ENCODE measurements at places on chromosomes 2 and 18. TPM values are rescaled to one million over a fixed set of nuclear protein-coding genes. Genes with fewer than 3 reads are reported as not detected.

DNA sequence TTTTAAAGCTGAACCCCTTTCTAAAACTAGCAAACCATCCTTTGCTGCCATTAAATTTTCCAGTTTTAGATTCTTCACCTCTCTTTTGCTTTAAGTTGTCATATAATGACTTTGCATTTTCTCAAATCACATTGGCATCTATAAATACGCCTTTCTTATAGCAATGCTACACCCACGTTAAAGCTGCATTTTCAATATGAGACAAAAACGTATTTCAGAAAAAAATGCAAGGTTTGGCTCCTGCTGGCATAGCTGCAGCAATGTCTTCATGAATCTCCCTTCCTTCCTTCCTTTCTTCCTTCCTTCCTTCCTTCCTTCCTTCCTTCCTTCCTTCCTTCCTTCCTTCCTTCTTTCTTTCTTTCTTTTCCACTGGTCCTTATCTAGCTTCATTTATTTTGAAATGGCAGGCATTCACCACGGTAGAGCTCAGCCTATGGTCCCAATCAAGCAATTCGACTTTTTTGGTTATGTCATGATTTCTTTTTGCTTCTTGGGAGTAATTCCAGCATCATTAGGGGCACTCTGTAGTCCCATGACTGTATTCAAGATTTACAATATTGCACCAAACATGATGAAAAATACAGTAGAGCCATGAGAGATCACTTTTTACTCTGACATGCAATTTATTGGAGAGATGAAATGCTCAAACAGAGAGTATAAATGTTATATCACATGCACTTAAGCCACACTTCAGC lies 8.8 kb upstream of the UGT1A10 start:
- no peak for DNase-seq
- H3K4me3 ChIP-seq: no peak overlapping the region
- no peak overlapping the region for H3K27ac ChIP-seq
- no peaks in the 10 kb centered on the region for H3K4me1 ChIP-seq
- no peaks in the 10 kb centered on the region for H3K27me3 ChIP-seq

EML6 gene
- 0.75 TPM for total RNA-seq

DNA sequence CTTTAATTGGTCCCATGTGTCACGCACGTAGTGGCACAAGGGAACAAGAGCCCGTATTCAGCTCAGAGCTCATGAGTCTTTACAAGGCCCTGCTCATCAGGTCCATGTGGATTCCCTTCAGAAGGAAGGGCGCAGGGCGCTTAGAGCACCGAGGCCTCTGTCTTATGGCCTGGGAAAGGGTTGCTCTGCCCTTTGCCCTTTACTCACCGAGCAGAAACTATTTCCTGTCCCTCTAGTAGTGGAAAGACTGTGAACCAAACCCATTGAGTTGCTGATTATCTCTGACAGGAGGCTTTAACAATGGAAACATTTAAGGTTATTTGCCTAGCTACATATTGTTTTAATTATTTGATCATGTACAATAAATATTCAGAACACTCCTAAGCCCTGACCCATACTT lies 102.0 kb upstream of the ACAA2 start:
- no peaks in the 10 kb centered on the region for H3K4me1 ChIP-seq
- H3K36me3 ChIP-seq: no peaks in the 10 kb centered on the region
- no peak for DNase-seq

DNA sequence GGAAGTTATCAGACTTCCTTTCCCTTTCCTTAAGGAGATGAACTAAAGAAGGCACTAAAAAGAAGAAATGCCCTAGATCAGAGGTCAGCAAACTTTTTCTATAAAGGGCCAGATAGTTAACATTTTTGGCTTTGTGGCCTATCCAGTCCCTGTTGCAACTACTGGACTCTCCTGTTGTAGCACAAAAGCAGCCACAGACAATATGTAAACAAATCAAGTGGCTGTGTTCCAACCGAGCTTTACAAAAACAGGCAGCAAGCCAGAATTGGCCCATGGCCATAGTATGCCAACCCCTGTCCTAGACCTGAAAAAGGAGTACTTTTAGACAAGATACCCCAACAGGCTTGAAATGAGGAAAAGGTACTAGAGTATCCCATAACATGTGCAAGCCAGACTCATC lies 10.9 kb downstream of the NHEJ1 start:
- H3K4me1 ChIP-seq: no peaks in the 10 kb centered on the region
- DNase-seq: no peak
- H3K27ac ChIP-seq: no peak overlapping the region
- peaks cover 64% of the 10 kb centered on the region for H3K36me3 ChIP-seq
- H3K27me3 ChIP-seq: no peaks in the 10 kb centered on the region

DNA sequence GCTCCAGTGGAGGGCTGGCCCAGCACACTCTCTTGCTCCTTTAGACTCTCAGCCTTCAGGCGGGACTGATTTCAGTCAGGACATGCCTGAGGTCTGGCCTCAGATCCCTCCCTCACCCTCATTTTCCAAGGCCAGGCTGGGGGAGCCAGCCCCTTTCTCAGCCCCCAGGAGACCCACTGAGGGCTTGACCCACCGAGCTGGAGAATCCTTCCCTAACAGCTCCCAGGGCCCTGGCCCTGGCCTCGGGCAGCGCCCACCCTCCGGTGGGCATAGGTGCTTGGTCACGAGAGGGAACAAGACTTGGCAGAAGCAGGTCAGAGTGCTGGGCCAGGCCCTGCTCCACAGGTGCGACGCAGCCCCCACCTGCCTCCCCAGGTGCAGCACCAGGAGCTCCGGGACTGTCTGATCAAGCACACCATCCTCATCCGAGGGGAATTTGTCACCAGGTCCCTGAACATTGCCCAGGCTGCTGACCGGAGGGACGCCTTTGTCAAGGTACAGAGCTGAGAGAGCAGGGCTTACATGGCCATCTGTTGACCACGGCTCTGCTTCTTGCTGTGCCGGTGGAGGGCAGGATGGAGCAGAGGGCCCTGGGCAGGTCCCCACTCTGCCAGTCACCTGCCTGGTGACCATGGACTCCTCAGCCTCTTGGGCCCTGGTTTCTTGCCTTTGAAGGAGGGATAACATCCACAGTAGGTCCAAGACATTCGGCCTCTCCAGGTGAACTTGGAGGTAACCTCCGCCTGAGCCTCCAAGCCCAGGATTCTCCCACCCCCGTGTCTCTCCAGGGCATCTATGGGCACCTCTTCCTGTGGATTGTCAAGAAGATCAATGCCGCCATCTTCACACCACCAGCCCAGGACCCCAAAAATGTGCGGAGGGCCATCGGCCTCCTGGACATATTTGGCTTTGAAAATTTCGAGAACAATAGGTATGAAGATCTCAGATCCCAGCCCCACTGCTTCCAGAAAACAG lies 46.3 kb downstream of the MYO7B start:
- H3K27ac ChIP-seq: no peak overlapping the region
- H3K36me3 ChIP-seq: no peaks in the 10 kb centered on the region
- H3K4me3 ChIP-seq: no peak overlapping the region

- H3K4me1 ChIP-seq: peaks cover 29% of the 10 kb centered on the region
- no peak overlapping the region for H3K4me3 ChIP-seq
- no peaks in the 10 kb centered on the region for H3K27me3 ChIP-seq
- peaks cover 59% of the 10 kb centered on the region for H3K36me3 ChIP-seq
- DNase-seq: no peak
- H3K27ac ChIP-seq: no peak overlapping the region
These were observed 11.7 kb downstream of the SLC4A3 start for GRCh38 chr2:219638948-219639755.

DNA sequence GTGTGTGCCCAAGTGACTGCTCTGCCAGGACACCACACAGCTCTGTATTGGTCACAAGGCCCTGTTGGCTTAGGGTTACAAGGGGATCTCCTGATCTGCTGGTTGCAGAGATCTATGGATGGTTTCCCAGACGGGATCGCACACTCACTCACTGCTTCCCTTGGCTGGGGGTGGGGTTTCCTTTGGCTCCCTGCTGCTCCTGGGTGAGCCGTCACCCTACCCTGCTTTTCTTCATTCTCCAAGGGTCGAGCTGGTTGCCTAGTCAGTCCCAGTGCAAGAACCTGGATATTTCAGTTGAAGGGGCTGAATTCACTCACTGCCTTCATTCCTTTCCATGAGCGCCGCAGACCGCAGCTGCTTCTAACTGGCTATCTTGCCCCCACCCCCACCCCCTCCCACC lies 56.3 kb downstream of the GTF3C3 start:
- no peaks in the 10 kb centered on the region for H3K4me1 ChIP-seq
- H3K27ac ChIP-seq: no peak overlapping the region
- no peak for DNase-seq
- H3K27me3 ChIP-seq: no peaks in the 10 kb centered on the region
- H3K36me3 ChIP-seq: no peaks in the 10 kb centered on the region

GRCh38 chr2:56615760-56616159 lies 432.0 kb downstream of the CCDC85A start:
- no peaks in the 10 kb centered on the region for H3K4me1 ChIP-seq
- no peaks in the 10 kb centered on the region for H3K27me3 ChIP-seq
- no peak overlapping the region for H3K27ac ChIP-seq
- no peaks in the 10 kb centered on the region for H3K36me3 ChIP-seq

GALNT3 gene
- 2.5 TPM for total RNA-seq

- no peak overlapping the region for H3K27ac ChIP-seq
- DNase-seq: no peak
- H3K4me3 ChIP-seq: no peak overlapping the region
- H3K4me1 ChIP-seq: no peaks in the 10 kb centered on the region
- no peaks in the 10 kb centered on the region for H3K27me3 ChIP-seq
These were observed 446.7 kb downstream of the RNF144A start for GRCh38 chr2:7363906-7364305.

Measured in esophagus muscularis mucosa (tissue), 4 donors.